Hematopoietic multipotent progenitor cell treated with erythropoietin and hydrocortisone succinate and interleukin-3 and kit ligand, for 6 days (in vitro differentiated cells): ENCODE measurements at places on chromosomes 4 and X.
A peak's percentile ranks its signal among the peaks of the same experiment; 100 is the strongest.

DNA sequence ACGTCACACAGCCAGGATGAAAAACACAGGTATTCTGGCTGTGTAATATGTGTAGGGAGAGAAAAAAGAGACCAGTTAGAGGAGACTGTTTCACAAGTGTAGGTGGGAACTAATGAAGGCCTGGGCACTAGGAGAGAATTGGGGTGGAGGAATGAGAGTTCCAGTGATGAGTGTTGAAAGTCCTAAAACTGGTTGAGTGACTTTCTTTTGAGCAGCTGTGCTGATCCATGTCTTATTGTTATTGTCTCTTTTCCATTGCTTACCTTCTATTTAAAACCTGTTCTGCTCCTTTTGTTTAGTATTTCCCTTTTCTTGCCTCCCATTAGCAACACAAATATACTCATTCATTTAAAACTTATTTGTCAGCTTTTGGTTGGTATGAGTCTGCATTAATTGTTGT lies 88.7 kb downstream of the PDLIM5 start:
- DNase-seq, result no peak

DNA sequence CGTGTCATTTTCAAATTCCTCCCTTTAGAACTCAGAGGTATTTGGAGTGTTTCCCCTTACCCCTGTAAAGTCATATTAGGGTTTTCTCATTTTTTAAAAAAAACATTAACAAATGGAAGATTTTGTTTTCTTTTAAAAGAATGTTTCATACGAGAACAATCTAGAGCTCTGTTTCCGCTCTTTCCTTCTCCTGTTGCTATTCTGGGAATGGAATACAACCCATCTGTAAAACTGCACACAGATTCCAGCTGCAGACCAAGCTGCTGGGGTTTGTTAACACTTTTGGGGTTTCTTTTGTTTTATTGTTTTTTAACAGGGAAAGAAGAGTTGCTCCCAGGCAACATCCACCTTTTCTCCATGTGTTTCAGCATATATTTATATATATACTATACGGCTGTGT lies 61.3 kb downstream of the HCCS start:
- no peak for DNase-seq

DNA sequence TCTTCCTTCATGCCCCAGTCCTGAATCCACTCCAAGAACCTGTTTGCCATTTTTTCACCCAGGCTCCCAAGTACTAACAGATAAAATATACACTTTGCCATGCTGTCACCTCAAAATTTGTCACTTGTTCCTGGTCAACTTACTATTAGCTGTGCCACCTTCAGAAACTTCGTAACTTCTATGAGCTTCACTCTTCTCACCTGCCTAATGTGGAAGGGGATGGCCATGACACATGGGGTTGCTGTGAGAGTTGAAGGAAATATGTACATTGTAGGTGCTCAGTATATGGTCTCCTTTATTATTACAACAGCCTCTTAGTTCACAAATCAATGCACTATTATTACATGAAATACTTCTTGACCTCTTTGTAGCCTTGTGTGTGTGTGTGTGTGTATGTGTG lies 10.4 kb downstream of the TMSB4X start:
- no peak for DNase-seq

DNA sequence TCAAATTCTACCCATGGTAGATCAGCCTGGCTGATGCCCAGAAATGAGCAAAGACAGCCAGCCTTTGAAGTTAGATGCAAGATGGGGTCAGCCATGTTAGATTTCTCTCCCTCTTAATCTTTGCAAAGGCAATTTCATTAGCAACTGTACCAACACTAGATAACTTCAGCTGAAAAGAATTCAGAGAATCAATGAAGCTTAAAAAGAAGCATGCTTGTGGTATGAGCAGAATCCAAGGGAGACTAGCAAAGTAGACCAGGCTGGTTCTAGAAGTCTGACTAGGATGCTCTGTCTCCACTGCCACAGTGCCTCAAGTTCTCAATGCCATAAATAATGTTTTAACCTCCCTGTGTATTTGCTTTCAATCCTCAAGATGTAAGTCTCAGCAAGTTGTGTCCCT lies 247.3 kb downstream of the SLC7A11 start:
- no peak for DNase-seq

DNA sequence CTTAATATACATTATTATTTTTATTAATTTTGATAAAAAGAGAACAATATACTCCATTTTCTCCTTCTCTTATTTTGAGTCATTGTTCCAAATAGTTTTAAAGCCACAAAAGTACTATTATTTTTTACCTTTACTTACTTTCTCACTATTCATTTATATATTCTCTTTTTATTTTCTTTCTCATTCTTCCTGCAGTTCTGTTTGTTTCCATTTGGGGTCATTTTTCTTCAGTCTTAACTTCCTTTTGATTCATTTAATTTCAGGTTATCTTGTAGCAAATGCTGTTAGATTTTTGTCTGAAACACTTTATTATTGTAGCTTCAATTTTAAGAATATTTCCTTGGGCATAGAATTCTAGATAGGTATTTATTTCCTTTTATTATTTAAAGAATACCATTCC lies 438.6 kb upstream of the EPHA5 start:
- no peak for DNase-seq

DNA sequence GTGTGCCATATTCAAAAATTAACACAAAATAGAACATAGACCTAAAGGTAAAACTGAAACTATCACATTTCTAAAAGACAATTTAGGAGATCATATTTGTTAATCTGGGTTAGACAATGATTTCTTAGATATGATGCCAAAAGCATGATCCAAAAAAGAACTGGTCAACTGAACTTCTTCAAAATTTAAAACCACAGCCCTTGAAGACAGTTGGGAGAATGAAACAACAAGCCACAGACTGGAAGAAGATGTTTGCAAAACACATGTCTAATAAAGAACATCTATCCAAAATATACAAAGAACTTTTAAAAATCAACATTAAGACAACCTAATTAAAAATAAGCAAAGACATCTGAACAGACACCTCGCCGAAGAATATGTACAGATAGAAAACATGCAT lies 19.5 kb downstream of the COMMD8 start:
- DNase-seq, result peak; percentile 54

DNA sequence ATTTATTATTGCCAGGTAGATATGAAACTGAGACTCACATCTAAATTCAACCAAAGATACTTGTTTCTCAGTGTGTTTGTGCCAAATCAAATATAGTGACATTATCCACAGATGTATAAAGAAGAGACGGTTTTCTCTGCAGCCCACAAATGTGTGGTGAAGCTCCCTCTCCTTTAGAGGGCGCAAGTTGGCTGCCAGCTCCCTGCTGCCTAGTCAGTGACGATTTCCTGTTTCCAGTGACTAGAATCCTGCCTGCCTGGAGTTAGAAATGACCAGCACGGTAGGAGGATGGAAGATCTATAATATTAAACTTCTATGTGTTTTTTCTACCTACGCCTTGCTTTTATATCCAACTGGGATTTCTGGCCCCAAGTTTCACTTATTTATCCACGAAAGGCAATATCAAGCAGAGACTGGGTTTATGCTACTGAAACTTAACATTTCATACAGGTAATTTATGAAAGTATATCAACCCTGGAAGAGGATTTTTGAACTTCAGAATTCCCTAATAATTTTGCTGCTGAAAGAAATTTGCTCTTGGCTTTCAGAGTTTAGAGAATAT lies 1793.7 kb upstream of the TENM3 start:
- DNase-seq, result peak; percentile 55

DNA sequence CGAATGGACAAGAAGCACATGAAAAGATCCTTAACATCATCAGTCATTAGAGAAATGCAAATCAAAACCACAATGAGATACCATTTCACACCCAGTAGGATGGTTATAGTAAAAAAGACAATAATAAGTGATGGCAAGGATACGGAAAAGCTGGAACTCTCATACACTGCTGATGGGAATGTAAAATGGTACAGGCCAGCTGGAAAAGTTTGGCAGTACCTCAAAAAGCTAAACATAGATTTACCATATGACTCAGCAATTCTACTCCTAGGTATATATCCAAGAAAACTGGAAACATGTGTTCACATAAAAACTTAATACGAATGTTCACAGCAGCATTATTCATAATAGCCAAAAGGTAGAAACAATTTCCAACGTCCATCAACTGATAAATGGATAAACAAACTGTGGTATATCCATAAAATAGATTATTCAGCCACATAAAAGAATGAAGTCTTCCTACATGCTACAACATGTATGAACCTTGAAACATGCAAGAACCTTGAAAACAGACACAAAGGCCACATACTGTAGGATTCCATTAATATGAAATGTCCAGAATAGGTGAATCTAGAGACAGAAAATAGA lies 11.9 kb downstream of the RPS6KA3 start:
- no peak for DNase-seq

GRCh38 chr4:150007512-150007911 lies 70.7 kb upstream of the DCLK2 start:
- DNase-seq, result no peak

GRCh38 chr4:152678841-152679240 lies 956 bp downstream of the TMEM154 start:
- no peak for DNase-seq

- DNase-seq, result no peak
These were observed 29.6 kb upstream of the BBS12 start for GRCh38 chr4:122702939-122703338.

DNA sequence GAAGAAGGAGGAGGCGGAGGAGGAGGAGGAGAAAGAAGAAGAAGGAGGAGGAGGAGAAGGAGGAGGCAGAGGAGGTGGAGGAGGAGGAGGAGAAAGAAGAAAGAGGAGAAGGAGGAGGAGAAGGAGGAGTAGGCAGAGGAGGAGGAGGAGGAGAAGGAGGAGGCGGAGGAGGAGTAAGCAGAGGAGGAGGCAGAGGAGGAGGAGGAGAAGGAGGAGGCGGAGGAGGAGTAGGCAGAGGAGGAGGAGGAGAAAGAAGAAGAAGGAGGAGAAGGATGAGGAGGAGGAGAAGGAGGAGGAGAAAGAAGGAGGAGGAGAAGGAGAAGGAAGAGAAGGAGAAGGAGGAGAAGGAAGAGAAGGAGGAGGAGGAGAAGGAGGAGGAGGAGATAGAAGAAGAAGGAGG lies 19.9 kb downstream of the MRFAP1 start:
- DNase-seq, result peak; percentile 0

DNA sequence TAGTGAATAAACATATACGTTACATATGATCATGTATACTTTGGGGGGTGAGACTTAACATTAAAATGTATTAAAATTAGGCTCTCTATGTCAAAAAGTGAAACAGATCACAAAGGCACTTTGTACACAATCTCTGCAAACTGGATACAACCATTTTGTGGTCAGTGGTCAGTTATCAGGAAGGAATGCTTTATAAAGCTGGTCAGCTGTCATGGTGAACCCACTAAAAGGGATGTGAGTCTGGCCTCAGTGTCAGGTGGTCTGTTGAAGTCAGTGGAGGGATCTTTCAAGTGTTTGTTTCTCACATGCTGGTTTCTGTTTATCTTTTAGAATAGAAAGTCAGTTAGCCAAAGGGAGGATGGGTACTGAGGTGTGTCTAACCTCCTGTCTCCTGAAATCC lies 875.5 kb upstream of the INTU start:
- no peak for DNase-seq

DNA sequence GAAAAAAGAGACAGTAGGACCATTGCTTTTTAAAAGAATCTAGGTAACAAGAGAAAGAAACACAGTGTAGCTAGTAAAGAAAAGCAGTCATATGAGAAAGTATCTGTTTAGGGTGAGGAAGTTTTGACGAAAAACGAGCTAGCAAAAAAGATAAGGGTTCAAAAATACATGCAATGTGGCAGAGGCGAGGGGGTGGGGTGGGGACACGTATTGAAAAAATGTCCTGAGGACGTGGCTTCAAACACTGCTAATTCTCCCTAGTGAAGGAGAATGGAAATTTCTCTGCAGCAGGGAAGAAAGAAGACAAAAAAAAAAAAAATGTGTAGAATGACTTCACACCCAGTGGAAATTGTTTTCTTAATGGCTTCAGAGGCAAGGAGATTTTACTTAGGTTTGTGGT lies 856.4 kb upstream of the INTU start:
- DNase-seq, result no peak

DNA sequence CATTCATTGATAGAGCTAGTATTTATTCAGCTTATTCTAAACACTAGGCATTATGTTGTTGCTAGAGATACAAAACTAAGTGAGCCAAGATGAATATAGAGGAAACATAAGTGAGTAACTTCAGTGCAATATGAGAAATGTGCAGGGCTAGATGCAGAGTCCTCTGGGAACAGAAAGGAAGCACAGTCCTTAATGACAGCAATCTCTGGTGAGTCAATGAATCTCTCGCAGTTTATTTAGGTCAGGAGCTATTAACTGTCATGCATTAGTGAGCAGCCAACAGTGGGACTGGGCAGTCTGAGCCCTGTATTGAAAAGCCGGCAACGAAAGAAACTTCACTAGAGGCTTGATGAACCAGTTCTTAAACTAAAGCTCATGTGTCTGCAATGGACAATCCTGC lies 598.1 kb upstream of the MAGEB2 start:
- DNase-seq, result no peak

DNA sequence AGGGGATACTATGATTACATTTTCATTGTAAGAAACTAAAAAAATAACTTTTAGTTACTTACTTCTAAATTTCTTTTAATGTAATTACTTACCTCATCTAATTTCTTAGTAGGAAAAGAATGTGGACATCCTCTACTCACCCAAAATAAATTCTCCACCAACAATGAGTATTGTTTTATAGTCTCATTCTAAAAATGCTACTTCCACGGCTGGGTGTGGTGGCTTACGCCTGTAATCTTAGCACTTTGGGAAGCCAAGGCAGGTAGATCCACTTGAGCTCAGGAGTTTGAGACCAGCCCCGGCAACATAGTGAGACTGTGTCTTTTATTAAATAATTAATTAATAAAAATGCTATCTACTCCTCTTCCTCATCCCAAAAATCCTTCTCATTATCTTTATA lies 99.8 kb downstream of the PPA2 start:
- DNase-seq, result no peak

- no peak for DNase-seq
These were observed 32.5 kb downstream of the AKAP4 start for GRCh38 chrX:50168241-50168687.

GRCh38 chr4:8504279-8505007 lies 63.9 kb downstream of the TRMT44 start:
- no peak for DNase-seq

- no peak for DNase-seq
These were observed 19.0 kb downstream of the MAB21L2 start for GRCh38 chr4:150600812-150601445.

DNA sequence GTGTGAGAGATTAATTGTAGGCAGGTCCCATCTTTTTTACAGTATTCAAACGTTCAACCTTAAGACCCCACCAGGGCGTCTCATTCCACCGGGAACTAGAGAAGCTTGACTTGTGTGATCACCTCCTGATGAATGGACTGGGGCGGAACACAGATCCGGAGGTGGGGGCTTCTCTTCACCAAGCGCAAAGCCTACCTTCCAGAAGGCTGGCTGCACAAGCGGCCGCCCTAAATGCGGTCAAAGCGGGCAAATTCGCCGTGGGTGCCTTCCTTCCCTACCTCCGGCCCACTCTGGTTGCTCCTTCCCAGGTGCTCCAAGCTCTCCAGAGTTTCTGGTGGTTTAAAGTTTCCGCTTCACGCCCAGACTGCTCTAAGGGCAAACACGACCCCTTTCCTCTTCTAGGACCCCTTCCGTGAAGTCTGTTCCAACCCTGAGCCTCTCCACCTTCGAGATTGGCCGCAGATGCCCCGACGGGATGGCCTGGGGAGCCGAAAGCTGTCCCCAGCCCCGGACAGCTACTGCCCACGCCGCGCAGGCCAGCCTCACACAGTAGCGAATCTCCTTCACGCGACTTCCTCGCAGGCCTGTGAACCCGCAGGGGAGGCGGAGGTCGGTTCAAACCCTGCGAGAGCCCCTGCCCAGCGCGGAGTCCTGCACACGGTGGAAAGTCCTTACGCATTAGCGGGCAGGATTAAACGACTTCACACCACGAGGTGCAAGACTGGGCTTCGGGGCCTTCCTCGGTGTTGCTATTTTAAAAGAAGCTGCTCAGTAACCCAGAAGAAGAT lies 1.6 kb upstream of the WWC2 start:
- peak; percentile 46 for DNase-seq
